ENCODE measurements at places on chromosomes 2 and 18.

DNA sequence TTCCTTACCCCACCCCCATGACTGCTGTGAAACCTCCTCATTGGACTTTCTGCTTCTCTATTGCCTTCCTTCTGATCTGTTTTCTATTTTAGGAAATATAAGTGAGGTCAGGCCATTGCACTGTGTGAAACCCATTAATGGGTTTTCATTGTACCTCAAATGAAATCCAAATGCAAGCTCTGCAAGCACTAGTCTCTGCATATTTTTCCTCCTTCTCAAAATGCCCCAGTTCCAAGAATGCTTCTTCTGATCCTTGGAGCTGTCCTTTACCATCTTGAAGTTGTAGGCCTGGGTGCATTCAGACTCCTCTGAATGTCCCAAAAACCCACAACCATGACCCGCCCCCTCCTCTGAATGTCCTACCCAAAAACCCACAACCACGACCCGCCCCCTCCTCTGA, 8.2 kb downstream of the IL1A start:
- no peak for DNase-seq

GRCh38 chr2:159051133-159051532, 82.7 kb downstream of the TANC1 start:
- DNase-seq, result no peak

- no peak for DNase-seq
These were observed 1.3 kb downstream of the LRRC30 start for GRCh38 chr18:7232218-7232617.

DNA sequence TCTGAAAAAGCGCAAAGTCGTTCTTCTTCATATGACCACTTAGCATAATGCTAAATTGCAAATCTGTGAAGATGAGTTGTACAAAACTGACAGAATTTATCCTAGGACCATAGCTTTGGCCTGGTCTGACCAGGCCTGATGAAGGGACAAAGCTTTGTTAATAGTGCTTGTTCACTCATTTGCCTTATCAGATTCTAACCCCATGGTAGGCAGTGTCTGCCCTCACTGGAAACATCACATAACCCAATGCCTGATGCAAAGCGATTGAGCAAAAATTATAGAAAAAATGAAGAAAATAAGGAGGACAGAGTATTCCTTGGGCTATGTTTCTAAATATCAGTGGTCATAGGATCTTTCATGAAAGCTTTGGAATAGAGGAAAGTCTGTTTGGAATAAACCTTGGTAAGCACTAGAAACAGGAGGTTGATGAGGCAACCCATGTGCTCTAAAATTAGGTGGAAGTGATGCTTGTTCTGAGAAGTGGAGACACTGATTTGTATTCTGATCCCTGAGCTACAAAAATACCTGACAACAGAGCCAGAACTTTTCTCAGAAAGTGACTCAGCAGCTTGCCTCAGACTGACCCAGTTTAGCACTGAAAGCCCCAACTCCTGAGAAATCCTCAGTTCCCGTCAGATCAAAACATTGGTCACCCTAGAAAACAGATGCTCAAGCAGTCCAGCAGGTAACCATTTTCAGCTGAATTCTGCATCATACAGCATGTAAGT, 131.4 kb upstream of the MAPRE2 start:
- DNase-seq, result no peak

GRCh38 chr18:2814928-2815327, 31.9 kb upstream of the EMILIN2 start:
- no peak for DNase-seq

DNA sequence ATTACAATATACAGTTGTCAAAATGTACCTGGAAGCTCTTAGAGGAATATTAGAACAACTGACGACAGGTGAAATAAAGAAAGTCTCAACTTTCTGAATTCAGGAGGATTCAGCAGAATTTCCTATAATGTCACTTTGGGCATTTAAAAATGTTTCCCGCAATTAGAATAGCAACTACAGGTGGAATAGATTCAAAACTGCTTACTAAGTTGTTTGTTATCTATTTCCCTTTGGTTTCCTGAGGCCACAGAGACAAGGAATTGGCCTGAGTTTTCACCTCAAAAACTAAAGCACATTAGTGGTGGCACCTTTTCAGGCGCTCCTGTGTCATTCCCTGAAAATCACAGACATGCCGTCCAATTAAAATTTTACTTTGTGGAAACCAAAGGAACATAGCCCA, 729.2 kb upstream of the FANCL start:
- DNase-seq, result no peak

- no peak for DNase-seq
These were observed 4.6 kb downstream of the MRPL33 start for GRCh38 chr2:27776097-27776496.

DNA sequence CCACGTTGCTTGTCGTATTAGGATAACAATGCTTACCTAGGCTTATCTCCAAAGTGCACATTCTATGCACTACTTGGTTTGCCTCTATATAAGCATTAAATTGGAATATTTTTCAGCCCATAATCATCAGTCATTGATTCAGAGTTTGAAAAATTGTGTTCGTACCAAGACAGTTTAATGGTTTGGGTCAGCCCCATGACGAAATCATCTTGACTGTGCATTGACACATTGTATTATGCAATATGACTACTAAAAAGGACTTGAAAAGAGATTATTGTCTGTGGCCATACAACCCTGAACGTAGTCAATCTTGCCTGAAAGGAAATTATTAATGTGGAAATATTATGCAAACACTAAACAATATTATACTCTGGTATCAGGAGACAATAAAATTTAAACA, 141.3 kb downstream of the EML6 start:
- no peak for DNase-seq

GRCh38 chr2:166792808-166793207, 95.5 kb upstream of the XIRP2 start:
- no peak for DNase-seq

GRCh38 chr2:77434880-77435279, 87.3 kb downstream of the LRRTM4 start:
- DNase-seq, result no peak

DNA sequence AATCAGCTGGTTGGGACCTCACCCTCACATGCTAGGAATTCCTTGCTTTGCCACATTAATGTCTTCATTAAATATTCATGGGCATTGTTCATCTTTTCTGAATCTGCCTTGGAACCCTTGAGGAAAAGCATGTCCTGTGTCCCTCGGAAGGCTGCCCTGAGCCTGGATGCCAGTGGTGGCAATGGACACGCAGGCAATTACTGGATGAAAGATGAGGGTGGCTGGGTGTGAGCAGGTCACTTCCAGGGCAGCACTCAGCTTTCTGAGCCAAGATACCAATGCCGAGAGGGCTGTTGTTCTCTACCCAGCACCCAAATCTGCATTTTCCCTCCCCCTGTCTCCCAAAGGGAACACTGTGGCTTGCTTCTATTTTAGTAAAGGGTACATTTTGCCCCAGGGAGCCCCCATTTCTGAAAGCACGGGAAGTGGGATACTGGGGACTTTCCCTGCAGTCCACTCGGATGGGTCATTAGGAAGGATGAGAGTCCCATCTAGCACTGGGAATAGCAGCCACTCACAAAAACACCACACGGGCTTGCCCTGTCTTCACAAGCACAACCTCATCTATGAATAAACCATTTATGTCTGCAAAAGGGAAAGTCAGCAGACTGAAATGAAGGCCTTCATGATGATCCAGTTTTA, 234.8 kb downstream of the SOX11 start:
- DNase-seq, result no peak

DNA sequence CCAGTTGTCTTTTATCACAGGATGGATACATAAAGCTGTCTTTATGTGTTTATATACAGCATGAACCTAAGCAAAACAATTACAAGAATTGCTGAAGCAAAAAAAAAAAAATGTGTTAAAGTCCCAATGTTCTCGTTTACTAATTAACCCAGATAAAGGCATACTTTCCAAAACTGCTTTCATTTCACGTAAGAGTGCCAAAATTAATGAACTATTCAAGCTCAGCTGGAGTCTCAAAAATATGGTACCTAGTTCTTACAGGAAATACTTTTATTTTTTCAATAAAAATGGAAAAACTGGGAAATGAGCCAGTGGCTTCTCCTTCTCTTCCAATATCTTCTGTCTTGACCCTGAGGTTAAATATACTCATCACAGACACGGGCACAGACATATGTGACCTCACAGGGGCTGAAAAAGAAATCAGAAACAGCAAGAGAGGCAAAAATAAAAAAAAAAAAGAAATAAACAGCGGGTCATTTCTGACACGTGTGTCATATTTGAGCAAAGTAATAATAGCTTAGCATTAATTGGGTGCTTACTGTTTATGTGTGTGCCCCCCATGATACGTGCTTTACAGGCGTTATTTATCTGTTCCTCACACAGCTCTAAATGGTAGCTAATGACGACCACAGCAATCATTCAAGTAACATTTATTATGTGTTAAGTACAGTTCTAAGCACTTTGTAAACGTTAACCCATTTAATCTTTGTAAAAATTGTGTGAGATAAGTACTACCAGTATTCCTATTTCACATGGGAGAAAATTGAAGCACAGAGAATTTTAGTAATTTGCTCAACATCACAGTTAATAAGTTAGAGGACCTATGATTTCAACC, 158.0 kb upstream of the MMADHC start:
- DNase-seq, result no peak
